Stomach (tissue), 19 donors: ENCODE measurements at places on chromosomes 11 and 22. TPM values are rescaled to one million over a fixed set of nuclear protein-coding genes. Genes with fewer than 3 reads are reported as not detected.

Gene APOL6
- 10.4 TPM for total RNA-seq

Gene OR8A1
- total RNA-seq: not detected

Gene SLC22A6
- not detected for total RNA-seq

Gene TRIM51
- not detected for total RNA-seq

Gene ATXN10
- total RNA-seq: 157 TPM

Gene CEND1
- not detected for total RNA-seq

GRCh38 chr11:110929129-110929528 is 216.9 kb upstream of the ARHGAP20 start:
- H3K27ac ChIP-seq: no peak overlapping the region
- no peak overlapping the region for H3K4me3 ChIP-seq
- DNase-seq: no peak
- no peaks in the 10 kb centered on the region for H3K27me3 ChIP-seq
- H3K36me3 ChIP-seq: no peaks in the 10 kb centered on the region

DNA sequence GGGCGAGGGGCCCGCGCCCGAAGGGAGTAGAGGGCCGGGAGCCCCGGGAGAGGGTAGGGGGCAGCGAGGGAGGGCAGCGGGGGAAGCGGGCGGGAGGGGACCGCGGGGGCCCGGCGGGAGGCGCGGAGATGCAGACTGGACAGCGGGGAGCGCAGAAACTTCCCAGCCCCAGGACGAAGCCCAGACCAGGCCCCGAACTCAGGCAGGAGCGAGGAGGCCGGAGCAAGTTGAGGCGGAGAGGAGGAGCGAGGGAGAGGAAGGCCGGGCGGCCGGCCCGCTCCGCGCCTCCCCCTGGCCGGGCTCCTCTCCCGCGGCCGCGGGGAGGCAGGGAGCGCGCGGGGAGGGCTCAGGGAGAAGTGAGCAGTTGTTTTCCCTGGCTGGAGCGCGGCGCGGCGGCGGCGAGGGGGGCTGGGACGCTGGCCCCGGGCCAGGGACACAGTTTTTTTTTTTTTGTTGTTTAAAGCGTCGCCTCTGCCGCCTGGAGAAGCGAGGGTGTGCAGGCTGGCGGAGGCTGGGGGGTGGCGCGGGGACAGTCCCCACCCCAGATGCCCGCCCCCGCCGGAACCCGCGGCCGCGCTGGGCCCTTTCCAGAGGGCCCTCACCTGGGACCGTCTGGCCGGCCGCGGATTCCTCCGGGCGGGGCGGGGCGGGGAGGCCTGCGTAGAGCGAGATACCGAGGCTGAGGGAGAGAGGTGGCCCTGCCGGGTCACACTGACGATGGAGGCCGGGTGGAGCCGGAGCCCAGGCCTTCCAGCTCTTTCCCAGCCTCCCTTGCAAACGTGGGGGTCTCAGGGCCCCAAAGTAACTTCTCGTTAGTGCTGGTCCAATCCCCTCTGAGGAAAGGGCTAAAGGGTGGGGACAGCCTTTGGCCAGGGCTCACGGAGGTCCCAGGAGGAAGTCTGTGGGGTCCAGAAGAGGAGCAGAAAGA is at the start of gene LTBP3:
LTBP3 (minus strand) TSS at position 358 of the 928 bp plus-strand sequence. CDS start 400 bp downstream, outside the sequence.
- peaks cover 74% of the 10 kb centered on the region for H3K4me1 ChIP-seq
- H3K27me3 ChIP-seq: no peaks in the 10 kb centered on the region
- peak within 1 kb of the TSS; percentile 69 for H3K4me3 ChIP-seq
- DNase-seq: peak; percentile 94
- peaks cover 8% of the 10 kb centered on the region for H3K36me3 ChIP-seq
- peak within 1 kb of the TSS; percentile 94 for H3K27ac ChIP-seq

GRCh38 chr11:69775163-69775755 is at the start of gene FGF4:
TSS of gene FGF4 (minus strand) at chr11:69775341. CDS start at chr11:69775084, 257 bp downstream.
- H3K4me1 ChIP-seq: no peaks in the 10 kb centered on the region
- H3K36me3 ChIP-seq: no peaks in the 10 kb centered on the region
- H3K27ac ChIP-seq: no peak within 1 kb of the TSS
- no peak for DNase-seq

DNA sequence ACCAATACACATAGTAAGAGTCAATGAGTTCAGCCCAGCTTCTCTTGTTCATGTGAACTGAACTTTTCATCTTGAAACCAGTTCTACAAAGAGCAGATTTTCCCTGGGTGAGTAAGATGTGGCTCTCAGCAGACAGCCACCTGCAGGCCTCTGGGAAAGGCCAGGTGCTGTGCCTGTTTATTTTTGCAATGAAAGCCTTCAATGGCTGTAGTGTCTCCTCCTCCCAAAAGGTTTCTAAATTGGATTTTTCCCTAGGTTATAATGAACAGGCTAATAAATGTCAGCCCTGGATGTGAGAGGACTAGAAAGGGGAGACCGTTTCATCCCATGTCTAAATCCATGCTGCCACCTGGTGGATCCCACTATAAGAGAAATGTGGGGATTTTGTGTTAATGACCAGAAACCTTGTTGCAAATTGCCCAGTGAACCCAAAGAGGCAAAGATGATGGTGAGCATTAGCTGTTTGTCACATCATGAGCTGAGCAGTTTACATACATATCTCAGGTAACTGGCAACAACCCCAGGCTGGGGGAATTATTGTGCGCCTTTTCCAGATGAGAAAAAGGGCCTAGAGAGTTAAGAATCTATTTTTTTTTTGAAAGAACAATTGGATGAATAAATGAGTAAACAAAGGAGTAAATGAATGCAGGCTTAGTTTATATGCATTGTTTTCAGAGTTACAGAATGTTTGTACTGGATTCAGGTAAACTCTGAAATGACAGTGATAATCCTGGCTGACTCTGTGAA is 12.7 kb downstream of the C11orf91 start:
- H3K27ac ChIP-seq: no peak overlapping the region
- DNase-seq: no peak
- H3K27me3 ChIP-seq: no peaks in the 10 kb centered on the region
- H3K4me3 ChIP-seq: no peak overlapping the region

- H3K4me3 ChIP-seq: peak overlapping the region; percentile 54
- H3K4me1 ChIP-seq: peaks cover 53% of the 10 kb centered on the region
- H3K27ac ChIP-seq: peak overlapping the region; percentile 96
- H3K27me3 ChIP-seq: peaks cover 78% of the 10 kb centered on the region
- H3K36me3 ChIP-seq: no peaks in the 10 kb centered on the region
These were observed 1.1 kb upstream of the VSIG2 start for GRCh38 chr11:124753205-124753604.

GRCh38 chr11:110093407-110094297 is 460 bp downstream of the ZC3H12C start:
- peak overlapping the region; percentile 68 for H3K4me3 ChIP-seq
- H3K4me1 ChIP-seq: peaks cover 17% of the 10 kb centered on the region
- DNase-seq: peak; percentile 86

DNA sequence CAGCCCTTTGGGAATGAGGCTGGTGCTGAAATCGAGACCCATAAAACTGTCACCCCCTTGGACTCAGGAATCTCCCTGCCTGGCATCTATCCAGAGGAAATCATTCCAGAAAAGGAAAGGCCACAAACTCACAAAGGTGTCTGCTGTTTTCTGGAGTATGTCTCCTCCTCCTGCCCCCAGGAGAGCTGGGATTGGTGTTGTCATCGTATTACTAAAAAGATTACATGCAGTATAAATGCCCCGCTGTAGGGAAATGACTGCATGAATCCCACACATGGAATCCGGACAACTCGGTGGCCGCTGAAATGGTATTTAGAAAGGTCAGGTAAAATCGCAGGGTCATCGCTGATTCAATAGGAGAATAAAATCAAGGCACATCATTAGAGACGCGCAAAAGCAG is 18.9 kb upstream of the RFPL3 start:
- no peak overlapping the region for H3K4me3 ChIP-seq
- peaks cover 5% of the 10 kb centered on the region for H3K4me1 ChIP-seq
- H3K27ac ChIP-seq: no peak overlapping the region
- no peak for DNase-seq
- H3K36me3 ChIP-seq: no peaks in the 10 kb centered on the region

DNA sequence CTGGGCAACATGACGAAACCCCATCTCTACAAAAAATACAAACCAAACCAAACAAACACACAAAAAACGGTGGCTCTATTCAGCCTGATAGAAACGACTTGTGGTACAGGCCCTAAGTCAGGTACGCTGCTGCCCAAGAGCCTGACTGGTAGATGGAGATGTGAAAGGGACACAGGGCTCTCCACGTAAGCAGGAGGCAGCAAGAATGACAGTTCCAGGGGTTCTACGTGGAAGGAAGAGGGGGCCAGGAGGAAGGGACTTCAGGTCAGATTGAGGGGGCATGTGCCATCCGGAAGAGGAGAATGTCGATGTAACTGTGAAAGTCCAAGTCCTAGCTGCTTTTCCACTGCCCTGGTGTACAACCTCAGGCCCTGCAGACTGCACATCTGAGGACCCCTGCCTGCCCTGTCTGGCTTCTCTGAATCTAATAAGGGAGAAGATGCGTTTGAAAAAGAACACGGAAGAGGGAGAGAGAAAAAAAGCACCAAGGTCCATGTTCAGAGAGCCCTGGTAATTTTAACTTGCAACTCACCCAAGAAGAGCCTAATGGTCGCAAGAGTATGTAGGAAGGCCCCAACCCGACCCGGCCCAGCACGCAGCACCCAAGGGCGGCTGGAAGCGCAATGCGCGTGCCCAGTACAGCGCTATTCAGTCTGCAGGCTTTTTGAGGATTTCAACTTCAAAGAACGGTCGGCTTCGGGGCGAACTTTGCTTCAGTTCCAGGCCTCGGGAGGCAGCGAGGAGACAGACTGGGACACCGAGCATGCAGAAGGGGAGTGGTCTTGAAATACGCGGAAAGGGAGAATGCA is 909 bp upstream of the ZNRD2 start:
- peak overlapping the region; percentile 95 for H3K27ac ChIP-seq
- H3K4me1 ChIP-seq: peaks cover 83% of the 10 kb centered on the region
- peak; percentile 23 for DNase-seq
- H3K4me3 ChIP-seq: peak overlapping the region; percentile 75
- no peaks in the 10 kb centered on the region for H3K27me3 ChIP-seq

GRCh38 chr22:48603621-48604320 is 1223.9 kb downstream of the BRD1 start:
- no peak overlapping the region for H3K4me3 ChIP-seq
- no peak for DNase-seq
- no peak overlapping the region for H3K27ac ChIP-seq
- H3K27me3 ChIP-seq: peaks cover 11% of the 10 kb centered on the region
- H3K4me1 ChIP-seq: no peaks in the 10 kb centered on the region
- no peaks in the 10 kb centered on the region for H3K36me3 ChIP-seq

GRCh38 chr11:39806652-39807051 is 1652.8 kb downstream of the LRRC4C start:
- no peaks in the 10 kb centered on the region for H3K27me3 ChIP-seq
- no peaks in the 10 kb centered on the region for H3K36me3 ChIP-seq
- no peak overlapping the region for H3K27ac ChIP-seq
- no peak for DNase-seq

GRCh38 chr11:115362997-115363396 is 141.2 kb downstream of the CADM1 start:
- H3K36me3 ChIP-seq: no peaks in the 10 kb centered on the region
- H3K4me1 ChIP-seq: no peaks in the 10 kb centered on the region

GRCh38 chr11:131537748-131538147 is 167.3 kb downstream of the NTM start:
- H3K36me3 ChIP-seq: no peaks in the 10 kb centered on the region
- no peaks in the 10 kb centered on the region for H3K4me1 ChIP-seq
- no peak for DNase-seq
- no peaks in the 10 kb centered on the region for H3K27me3 ChIP-seq
- no peak overlapping the region for H3K4me3 ChIP-seq

GRCh38 chr11:5281596-5281995 is 11.9 kb upstream of the HBE1 start:
- no peaks in the 10 kb centered on the region for H3K27me3 ChIP-seq
- no peaks in the 10 kb centered on the region for H3K4me1 ChIP-seq
- no peaks in the 10 kb centered on the region for H3K36me3 ChIP-seq
- H3K27ac ChIP-seq: no peak overlapping the region
- DNase-seq: no peak

DNA sequence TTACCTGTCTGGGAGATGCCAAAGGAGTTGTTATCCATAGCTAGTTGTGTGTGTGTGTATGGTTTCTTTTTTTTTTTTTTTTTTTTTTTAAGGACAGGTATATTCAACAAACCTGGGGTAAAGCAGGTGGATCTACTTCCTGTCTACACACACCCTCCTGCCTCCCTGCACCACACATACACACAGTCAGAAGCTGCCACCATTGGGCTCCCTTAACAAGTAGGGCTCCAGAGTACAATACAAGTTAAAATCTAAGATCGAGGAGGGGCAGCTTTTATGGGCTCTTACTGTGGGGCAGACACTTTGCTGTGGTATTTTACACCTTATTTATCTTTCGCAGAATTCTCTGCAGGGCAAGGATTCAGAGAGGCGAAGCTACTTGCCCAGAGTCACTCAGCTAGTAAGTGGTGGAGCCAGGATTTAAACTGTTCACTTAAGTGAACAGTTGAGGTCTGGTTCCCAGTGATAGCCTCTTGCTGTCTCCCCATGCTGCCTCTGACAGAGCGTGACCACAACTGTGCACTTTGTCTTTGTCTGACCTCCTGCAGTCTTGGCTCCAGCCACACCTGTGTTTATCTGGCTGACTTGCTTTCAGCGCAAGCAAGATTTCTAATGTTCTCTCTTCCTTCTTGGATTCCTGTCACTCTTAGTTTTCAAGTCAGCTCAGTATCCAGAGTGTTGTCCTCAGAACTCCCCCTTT is 135.0 kb downstream of the CSNK2A3 start:
- no peak overlapping the region for H3K4me3 ChIP-seq
- peaks cover 9% of the 10 kb centered on the region for H3K4me1 ChIP-seq
- H3K36me3 ChIP-seq: no peaks in the 10 kb centered on the region
- no peak overlapping the region for H3K27ac ChIP-seq

GRCh38 chr11:19984048-19984742 is 176.1 kb downstream of the DBX1 start:
- H3K27ac ChIP-seq: no peak overlapping the region
- H3K4me1 ChIP-seq: peaks cover 30% of the 10 kb centered on the region
- no peak overlapping the region for H3K4me3 ChIP-seq
- DNase-seq: no peak

DNA sequence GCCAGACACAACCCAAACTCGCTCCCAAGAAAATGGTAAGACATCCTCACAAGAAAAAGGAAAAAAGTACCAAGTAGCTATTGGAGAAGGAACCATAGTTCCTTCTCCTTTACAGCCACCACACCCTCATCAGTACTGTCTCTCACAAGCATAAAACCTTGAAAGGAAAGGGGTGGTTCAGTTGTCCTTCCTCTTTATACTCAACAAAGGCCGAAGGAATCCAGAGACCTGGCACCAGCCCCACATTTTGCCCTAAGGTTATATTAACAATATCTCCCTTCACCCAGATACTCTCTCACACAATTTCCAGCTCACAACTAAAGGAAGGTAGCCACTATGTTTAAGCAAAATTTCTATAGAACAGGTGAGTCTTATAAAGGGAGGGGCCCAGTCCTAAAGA is 8.5 kb downstream of the FHIP1B start:
- peak; percentile 15 for DNase-seq
- H3K36me3 ChIP-seq: peaks cover 37% of the 10 kb centered on the region
- H3K27ac ChIP-seq: no peak overlapping the region
- no peaks in the 10 kb centered on the region for H3K27me3 ChIP-seq
- H3K4me3 ChIP-seq: no peak overlapping the region

DNA sequence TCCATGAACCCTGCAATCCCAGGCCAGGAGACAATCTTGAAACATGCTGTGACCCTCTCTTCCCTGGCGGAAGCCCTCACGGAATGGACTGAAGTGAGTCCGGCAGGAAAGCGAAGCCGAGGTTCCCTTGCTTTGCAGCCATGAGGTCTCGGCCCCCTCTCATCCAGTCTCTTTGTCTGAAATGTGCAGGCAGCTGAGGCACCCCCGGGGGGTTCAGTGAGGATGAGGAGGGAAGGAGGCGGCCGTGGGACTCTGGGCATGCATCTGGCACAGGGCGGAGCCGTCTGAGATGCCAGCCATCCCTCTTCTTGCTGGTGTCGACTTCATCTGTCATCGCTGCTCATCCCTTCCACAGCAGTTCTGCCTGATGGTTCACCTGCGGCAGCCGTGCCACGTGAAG is 1485.7 kb downstream of the BRD1 start:
- H3K4me1 ChIP-seq: no peaks in the 10 kb centered on the region
- H3K36me3 ChIP-seq: no peaks in the 10 kb centered on the region
- no peaks in the 10 kb centered on the region for H3K27me3 ChIP-seq
- no peak overlapping the region for H3K4me3 ChIP-seq
